ENCODE measurements at places on chromosomes 2 and 18. TPM values are rescaled to one million over a fixed set of nuclear protein-coding genes. Genes with fewer than 3 reads are reported as not detected.

- ATAC-seq = no peak
Measured at GRCh38 chr18:74190086-74190485, 41.8 kb downstream of the TIMM21 start.

GRCh38 chr2:166499281-166499680 lies 5.2 kb upstream of the SCN7A start:
- ATAC-seq = no peak

GRCh38 chr2:95323347-95324155 lies 26.4 kb downstream of the KCNIP3 start:
- ATAC-seq = peak; percentile 66

- ATAC-seq = no peak
Measured at GRCh38 chr2:134602666-134603065, 116.1 kb downstream of the TMEM163 start.

DNA sequence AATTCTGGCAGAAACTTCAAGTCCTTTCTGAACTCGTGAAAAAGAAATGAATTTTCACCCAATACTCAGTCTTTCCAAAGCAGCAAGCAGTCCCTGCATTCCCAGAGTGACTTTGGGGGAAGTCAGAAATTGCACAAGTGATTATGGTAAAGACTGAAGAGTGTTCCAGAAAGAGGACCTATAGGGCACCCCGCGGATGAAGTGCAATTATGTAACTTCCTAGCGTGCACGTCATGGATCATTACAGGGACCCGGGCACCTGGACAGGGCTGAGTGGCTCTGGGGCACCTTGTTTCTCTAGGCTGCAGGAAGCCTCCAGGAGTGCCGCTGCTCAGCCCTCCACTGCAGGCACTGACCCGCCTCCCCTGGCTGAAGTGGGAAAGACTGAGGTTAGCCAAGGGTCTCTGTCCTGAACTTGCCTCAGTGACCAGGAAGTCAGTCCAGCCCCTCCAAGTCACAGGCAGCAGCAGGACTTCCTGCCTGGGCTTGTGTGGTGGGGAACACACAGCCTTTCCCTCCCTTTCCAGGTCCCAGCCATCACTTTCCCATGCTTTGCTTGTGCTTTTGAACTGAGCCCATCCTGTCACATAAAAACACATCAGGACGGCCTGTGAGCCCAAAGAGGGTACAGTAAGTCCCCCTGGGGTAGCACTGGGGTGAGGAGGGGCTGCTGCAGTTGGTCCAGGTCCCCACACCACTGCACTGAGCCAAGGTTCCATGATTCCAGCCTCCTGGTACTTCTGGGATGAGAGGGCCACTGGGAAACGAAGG lies 19.8 kb downstream of the TMEM185B start:
- ATAC-seq = peak; percentile 22

- no peak for ATAC-seq
Measured at GRCh38 chr2:3647246-3647645, 10.8 kb upstream of the ALLC start.

GRCh38 chr2:51918113-51918512 lies 886.2 kb upstream of the NRXN1 start:
- ATAC-seq = no peak

DNA sequence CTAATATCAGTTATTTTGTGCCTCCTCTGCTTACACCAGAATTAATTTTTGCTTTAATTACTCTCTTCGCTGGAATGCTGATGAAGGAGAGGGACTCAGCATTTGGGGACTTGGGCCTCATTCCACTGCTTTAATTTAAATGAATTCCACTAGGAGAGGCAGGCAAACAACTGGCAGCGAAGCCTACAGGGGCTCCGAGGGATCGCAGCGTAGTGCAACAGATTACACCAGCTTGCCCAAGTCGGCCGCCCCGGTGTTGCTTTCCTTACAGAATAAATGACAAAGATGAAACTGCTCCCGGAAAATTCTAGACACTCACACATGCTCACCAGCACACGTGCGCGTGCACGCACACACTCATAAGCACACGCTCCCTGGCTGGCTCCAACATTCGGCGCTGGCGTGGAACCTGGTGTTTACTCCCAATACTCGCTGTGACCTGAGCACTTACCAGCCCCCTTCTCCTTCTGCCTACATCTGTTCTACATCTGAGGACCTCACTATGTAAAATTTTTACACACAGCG lies 175.4 kb downstream of the ZNF521 start:
- ATAC-seq = no peak

DNA sequence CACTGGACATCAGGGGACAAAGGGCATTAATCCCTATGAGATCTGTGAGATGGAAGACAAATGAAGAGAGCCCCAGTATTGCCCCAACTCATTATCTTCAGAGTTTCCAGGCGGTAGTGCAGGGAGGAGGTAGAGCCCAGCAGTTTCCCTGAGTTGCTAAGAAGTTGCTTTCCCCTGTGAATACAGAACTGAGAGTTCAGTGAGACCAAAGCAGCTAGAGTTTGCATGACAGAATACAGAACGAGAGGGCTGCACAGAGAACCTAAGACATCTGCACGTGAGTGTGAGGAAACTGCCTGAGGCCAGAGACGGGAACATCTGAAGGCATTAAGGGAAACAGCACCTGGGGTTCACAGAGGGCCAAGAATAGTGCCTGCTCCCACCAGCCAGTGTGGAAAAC lies 18.1 kb upstream of the PGAP1 start:
- no peak for ATAC-seq

- ATAC-seq = no peak
Measured at GRCh38 chr2:38375696-38376345, 1.3 kb downstream of the ATL2 start.

DNA sequence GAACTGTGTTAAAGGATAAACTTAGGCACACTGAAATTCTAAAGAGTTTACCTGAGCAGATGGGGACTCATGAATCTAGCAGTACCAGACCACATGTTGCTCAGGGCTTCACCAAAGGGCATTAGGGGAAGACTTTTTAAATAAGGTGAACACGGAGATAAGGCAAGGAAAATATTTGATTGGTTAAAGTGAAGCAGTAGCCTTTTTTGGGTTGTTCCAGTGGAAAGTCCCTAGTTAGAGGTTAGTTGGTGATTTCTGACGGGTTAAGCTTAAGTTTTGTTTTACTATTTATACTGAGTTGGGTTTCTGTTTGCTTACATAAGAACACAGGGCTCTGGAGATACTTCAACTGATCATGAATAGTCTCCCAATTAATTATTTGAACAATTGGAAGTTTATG lies 722.5 kb downstream of the SOCS6 start:
- no peak for ATAC-seq

DNA sequence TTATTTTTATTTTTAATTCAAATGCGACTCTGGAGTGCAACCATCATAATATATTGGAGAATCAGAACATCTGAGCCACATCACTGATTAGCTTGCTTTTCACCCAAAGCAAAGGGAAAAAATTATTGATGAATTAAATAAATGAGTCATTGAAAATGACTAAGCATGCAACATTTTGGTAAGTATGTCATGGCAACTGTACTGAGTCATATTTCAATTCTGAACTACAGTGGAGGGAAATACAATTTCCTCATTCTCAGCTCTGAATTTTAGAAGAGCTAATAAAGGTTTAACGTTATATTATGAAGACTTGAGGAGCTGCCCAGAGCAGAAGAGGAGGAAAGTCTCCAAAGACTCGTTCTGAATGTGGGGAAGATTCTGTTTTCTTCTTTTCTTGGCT lies 89.6 kb upstream of the CCDC68 start:
- ATAC-seq = no peak

DNA sequence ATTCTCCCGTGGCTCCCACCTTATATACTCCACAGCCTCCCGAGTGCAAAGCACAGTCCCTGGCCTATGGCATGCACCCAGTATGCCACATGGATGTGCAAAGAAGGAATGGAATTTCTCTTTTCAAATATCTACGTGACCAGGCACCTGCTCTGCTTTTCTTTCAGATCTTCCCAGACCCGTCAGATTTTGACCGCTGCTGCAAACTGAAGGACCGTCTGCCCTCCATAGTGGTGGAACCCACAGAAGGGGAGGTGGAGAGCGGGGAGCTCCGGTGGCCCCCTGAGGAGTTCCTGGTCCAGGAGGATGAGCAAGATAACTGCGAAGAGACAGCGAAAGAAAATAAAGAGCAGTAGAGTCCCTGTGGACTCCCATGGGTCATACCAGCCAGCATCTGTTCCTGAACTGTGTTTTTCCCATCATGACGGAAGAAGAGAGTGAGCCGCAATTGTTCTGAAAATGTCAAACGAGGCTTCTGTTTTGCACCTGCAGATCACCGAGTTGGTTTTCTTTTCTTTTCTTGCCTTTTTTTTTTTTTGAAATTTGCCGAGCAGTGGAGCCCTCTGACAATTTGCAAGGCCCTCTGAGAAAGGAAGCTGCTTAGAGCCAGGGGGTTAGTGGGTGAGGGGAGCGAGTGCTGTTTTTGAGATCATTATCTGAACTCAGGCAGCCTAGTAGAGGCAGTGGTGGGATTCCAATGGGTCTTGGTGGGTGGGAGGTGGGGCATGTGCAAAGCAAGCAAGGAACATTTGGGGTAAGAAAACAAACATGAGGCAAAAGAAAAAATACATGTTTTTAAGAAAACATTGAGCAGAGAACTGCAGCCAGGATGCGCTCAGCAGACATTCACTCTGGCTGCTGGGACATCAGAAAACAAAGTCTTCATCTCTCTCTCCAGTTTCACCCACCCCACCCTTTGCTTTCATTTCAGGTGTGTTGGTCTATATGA lies 26.2 kb downstream of the LBH start:
- ATAC-seq = no peak

GRCh38 chr2:131156452-131157149 lies 51.5 kb downstream of the PLEKHB2 start:
- ATAC-seq = no peak

DNA sequence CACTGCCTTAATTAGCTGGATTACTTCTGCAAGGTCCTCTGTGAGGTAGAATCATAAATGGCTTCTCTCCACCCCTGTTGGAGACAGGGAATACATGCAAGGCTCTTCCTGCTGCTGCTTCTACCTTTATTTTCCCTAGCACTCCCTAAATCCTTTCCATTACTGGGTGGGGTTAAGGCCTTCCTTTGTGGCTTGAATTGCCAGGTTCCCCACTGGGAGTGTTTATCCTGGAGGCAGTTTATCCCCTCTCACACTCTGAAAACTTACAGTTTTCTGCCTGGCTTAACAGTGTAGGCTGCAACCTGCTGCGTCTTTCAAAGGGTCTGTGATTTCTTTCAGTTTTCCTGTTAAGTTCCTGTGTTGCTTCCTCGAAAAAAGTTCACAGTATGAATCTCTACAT lies 1062.3 kb upstream of the CRIM1 start:
- no peak for ATAC-seq

The DPYSL5 gene
- total RNA-seq = not detected

The SERPINB10 gene
- 0.36 TPM for total RNA-seq

The SCG2 gene
- 0.12 TPM for total RNA-seq

The PLB1 gene
- total RNA-seq = 1.6 TPM

The PKDCC gene
- total RNA-seq = 1.8 TPM

The ALPP gene
- not detected for total RNA-seq

The SYT4 gene
- total RNA-seq = not detected

All from esophagus mucosa (tissue), 1 donor.